ENCODE measurements at places on chromosomes 2 and 18.

DNA sequence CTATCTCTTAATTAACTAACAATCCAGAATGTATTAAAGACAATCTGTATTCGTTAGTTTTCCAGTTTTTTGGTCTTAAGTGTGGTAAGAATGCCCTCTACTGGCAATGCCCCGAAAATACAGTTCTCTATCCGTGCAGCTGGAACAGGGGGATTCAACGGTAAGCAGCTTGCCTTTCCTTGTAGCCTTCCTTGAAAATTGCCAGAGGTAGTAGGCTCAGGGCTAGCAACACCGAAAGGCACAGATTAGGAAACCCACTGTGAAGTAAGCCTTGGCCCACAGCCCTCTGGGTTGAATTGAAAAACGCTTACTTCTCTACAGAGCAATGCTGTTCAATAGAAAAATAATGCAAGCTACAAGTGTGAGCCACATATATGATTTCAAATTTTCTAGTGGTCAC is 17.1 kb upstream of the VPS4B start:
- peak; percentile 15 for DNase-seq

DNA sequence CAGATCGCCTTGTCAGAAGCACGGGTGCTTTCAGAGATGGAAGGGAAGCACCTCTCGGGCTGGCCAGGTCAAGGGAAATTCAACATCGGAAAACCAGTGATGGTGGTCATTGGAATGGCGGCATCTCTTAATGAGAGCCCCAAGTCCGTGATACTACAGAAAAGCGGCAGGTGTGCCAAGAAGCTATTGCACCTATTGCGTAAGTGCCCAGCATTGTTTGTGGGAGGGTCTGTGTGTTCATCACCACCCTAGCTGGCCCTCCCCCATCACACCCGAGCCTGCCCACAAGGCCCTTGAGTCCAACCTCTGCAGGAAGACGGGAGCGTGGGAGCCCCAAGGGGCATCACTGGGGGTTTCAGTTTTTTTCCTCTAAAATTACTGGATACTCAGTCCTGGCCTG is 100.7 kb downstream of the DGKD start:
- DNase-seq: no peak

DNA sequence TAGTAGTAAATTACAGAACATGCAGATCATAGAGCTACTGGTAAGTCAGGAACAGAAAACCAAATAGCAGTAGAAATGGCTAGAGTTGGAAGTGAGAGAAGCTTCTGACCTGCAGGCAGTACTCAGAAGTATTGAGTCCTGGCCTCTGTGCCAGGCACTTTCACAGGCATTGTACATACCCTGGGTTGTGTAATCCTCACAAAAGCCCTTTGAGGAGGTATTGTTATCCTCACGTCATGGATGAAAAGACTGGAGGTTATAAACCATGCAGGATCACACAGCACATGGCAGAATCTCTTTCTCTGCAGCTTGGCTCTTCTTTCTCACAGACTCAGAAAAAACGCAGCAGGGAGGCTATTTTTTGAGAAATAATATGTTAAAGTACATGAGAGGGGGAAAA is 789.3 kb upstream of the FAM98A start:
- no peak for DNase-seq

DNA sequence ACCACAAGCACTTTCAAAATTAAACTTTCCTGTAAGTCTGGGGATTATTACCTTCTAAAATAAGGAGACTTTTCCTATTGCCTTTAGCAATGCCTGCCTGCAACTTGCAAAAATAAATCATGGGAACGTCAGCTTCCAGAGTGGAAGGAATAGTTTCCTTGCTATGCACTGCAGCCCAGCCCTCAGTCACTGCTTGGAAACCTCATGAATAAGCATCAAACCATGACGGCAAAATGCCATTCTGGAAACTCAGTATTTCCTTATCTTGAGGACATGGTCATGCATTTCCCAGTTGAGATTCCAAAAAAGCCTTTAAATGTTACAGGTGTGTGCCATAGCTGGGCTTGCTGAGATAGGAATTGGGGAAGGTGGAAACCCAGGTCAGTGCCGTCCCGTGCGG is 84.2 kb upstream of the OTOS start:
- DNase-seq: no peak

DNA sequence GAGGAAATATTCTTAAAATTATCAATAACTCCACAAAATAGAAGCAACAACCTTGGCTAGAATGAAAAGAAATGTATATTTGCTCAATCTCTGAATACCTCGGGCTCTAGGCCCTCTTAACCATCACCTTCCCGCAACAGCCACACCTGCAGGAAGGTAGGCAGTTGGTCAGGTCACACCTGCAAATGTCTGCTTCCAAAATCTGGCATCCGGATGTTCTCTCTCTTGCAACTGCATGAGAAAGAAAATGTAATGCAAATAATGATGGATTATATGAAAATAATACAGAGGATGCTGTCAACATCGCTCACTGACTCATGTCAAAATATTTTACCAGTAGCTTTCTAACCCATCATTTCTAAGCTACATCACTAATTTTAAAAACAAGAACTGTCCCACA is 148.3 kb downstream of the SATB2 start:
- no peak for DNase-seq

GRCh38 chr2:43127208-43127940 is 99.0 kb downstream of the ZFP36L2 start:
- DNase-seq: peak; percentile 84

DNA sequence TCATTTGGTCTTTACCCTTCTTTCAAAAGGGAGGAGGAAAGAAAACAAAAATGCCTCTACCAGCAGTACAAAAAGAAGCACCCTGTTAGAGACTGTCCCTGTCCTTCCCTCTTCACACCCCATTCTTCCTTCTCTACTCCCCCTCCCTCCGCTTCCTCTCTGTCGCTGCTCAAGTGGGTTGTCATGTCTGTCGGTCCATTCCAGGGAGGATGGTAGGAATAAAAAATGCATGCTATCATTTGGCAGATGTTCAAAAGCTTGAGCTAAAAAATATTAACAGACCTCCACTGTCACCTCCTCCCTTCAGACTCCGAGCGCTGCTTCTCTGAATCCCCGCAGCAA is 482.0 kb downstream of the BCL11A start:
- no peak for DNase-seq

- DNase-seq: no peak
Measured at GRCh38 chr2:2848621-2849333, 517.7 kb upstream of the MYT1L start.

GRCh38 chr2:216082117-216082711 is 495 bp downstream of the TMEM169 start:
- DNase-seq: no peak

DNA sequence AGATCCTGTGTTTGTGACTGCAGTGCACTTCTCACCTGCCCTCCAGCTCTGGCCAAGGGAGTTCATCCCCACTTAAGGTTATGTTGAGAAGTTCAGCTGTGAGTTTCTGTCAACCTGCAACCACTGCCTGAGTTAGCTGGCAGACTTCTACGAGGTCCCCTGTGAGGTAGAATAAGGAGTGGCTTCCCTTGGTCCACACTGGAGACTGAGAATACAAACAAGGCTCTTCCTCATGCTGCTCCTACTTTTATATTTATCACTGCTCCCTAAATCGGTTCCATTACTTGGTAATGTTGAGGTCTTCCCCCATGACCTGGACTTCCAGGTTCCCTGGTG is 353.2 kb upstream of the CWC22 start:
- DNase-seq: no peak

DNA sequence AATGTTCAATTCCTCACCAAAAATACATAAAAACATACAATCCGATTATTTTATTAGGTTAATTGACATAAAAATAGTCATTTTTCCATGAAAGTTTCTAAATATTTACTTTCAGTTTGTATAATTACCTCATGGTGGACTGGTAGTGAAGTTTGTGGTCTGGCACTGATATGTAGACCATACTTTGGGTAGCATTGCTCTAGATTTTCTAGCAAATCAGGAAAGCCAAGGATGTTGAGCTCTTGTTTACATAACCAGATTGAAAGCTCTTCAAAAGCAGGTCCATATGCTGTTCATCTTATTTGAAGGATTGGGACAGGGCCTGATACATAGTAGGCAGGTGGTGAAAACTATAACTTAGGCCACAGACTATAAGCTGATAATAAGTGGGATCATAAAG is 61.8 kb downstream of the COMMD1 start:
- DNase-seq: no peak

DNA sequence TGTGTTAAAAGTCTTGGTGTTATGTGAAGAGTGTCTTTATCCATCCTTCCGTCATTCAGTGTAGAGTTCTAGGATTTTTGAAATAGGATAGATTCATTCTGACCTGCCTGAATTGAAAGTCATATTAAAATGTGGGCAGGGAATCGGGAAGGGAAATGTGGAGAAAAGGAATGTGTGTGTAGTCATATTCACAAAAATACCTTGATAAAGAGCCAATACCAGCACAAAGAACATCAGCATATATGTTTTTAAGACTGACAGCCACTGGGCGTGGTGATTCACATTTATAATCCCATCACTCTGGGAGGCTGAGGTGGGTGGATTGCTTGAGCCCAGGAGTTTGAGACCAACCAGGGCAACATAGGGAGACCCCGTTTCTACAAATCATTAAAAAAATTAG is 188.1 kb downstream of the CAMKMT start:
- DNase-seq: no peak

DNA sequence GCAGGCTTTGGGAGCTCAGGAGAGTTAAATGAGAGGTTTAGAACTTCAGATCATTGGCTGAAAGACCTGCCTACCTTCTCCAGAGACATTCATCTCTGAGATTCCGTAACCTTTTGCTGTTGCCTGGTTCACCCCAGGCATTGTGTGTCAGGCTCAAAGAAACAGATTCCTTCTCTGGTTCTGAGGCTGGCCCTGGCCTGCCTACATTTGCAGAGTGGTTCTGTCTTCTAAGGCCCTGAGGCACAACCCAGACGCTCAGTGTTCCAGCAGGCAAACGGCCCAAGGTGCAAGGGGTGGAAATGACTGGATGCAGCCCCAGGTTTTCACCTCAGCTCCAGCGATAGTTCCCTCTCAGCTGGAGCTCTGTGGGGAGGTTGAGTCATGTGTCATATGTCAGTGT is 48.3 kb downstream of the MYO3B start:
- no peak for DNase-seq

DNA sequence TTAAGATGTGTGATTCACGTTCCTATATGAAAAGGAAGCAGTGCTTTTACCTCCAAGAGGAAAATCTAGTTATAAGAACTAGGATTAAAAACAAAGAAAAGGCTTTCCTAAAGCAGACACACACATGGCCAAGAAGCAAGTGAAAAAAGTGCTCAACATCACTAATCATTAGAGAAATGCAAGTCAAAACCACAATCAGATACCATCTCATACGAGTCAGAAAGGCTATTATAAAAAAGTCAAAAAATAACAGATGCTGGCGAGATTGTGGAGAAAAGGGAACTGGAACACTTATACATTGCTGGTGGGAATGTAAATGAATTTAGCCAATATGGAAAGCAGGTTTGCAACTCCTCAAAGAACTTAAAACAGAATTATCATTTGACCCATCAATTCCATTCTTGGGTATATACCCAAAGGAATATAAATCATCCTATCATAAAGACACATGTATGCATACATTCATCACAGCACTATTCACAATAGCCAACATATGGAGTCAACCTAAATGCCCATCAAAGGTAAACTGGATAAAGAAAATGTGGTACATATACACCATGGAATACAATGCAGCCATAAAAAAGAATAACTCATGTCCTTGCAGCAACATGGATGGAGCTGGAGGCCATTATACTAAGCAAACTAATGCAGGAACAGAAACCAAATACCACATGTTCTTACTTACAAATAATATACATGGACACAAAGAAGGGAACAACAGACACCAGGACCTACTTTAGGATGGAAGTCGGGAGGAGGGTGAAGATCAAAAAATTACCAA is 285.3 kb downstream of the RAD51AP2 start:
- DNase-seq: no peak

DNA sequence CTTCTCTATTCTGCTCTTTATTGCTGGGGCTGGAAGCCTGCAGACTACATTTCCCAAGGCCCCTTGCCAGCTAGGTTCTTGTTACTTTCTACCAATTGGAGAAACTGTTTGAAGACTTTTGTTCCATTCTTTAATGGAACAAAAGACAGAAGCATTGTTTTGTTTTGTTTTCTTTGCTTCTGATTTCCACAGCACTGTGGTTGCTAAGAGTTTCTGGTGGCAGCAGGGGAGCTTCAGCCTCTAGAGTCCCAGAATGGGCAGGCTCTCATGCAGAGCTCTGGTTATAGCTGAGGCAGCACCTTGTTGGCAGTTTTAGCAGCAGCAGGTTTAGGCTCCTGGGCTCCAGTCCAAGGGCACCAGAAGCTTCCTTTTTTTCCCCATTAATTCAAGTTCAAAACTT is 234.3 kb downstream of the ETAA1 start:
- no peak for DNase-seq
